ENCODE measurements at places on chromosomes 7 and 10. TPM values are rescaled to one million over a fixed set of nuclear protein-coding genes. Genes with fewer than 3 reads are reported as not detected.
A peak's percentile ranks its signal among the peaks of the same experiment; 100 is the strongest.

DNA sequence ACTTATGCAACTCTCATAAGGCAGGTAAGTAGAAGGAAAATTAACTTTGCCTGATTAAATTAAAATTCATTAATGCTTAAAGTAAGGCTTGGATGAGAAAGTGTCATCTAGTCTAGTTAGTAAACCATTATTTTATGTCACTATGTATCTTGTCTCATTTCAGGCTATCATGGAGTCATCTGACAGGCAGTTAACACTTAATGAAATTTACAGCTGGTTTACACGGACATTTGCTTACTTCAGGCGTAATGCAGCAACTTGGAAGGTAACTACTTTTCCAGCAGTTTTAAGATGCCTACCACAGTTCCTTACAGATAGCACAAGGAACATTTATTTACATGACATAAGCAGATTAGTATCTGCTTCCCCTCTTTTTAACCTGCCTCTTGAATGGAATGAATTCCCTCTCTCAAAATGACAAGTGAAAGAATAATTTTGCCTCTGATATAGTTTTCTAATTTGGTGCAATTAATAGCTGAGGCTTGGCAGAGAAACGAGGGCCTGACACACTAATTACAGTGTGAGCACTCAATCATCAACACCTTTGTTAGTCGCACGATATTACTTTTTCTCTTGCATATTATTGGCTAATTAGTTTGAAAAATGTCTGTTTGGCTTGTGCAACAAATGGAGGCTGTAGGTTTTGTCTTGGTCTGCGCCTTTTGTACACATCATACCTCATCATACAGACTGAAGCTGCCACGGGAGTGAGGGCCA is 245.0 kb downstream of the FOXP2 start:
- DNase-seq, result no peak

GRCh38 chr7:156217803-156218202 is 405.5 kb upstream of the SHH start:
- no peak for DNase-seq

DNA sequence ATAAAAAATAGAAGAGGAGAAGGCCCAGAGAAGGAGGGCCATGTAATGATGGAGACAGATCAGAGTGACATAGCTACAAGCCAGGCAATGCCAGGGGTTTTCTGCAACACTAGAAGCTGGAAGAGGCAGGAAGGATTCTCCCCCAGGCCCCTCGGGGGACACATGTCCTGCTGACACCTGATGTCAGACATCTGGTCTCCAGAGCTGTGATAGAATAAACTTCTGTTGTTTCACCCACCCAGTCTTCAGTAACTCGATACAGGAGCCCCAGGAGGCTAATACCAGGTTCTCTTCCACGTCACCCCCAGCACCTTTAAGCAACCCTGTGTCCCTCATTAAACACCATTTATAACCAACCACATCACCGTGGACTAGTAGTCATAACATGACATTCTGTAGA is 94.9 kb downstream of the TMEM130 start:
- DNase-seq, result no peak

DNA sequence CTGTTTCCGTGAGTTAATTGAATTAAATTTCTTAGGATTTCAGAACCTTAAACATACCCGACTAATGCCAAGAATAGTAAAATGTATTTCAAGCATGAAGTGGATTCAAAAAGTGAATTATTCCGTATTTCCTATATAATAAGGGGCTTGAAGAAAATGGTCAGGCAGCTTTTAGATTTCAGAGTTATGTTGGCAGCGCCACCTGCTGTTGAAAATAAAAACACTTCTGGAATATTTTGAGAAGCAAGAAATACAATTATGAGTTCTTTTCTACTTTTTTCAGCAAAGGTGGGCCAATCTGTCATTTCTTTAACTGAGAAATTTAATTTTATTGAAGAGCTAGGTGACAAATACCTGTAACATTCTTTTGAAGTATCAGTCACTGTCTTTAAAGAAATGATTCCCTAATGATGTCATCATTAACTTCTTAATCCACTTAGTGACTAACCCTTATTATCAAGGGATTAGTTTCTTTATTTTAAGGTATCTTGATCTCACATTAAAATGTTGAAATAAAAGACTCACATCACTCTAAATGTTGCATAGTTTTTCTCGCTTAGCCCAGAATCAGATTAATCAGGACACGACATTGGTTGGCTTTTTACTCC is 36.6 kb upstream of the AGR3 start:
- peak; percentile 46 for DNase-seq

GRCh38 chr7:140646931-140647647 is 6.5 kb upstream of the DENND2A start:
- peak; percentile 92 for DNase-seq

GRCh38 chr10:86203162-86203905 is 163.3 kb downstream of the GRID1 start:
- DNase-seq, result peak; percentile 91

DNA sequence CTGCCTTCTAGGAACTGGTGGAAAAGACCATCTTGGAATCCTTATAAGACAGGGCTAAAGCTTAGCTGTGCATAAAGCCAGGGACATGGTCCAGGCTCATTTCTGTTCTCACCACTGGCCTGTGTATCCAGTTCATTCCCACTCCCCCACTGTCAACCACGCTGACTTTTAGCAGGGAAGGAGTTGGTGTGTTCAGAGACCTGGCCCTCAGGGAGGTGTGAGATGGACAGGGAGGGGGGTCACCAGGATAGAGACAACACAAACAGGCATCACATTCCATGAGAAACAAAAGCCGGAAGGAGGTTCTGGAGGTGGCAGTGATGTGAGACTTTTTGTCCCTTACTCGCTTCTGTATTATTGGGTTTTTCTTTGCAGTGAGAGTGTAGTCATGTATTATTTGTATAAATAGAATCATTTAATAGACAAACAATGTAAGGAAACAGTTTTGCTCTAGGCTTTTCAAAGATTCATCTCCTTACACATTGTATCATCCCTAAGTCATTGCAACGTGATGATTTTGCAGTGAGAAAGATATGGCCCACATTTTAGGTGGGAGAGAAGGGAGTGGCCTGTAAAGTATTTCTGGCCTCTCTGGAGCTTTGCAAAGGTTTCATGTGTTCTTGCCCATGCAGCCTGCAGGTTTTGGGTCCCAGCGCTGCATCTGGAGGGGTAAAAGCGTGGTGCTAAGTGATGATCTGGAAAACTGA is 52.0 kb downstream of the EEPD1 start:
- DNase-seq, result peak; percentile 45

DNA sequence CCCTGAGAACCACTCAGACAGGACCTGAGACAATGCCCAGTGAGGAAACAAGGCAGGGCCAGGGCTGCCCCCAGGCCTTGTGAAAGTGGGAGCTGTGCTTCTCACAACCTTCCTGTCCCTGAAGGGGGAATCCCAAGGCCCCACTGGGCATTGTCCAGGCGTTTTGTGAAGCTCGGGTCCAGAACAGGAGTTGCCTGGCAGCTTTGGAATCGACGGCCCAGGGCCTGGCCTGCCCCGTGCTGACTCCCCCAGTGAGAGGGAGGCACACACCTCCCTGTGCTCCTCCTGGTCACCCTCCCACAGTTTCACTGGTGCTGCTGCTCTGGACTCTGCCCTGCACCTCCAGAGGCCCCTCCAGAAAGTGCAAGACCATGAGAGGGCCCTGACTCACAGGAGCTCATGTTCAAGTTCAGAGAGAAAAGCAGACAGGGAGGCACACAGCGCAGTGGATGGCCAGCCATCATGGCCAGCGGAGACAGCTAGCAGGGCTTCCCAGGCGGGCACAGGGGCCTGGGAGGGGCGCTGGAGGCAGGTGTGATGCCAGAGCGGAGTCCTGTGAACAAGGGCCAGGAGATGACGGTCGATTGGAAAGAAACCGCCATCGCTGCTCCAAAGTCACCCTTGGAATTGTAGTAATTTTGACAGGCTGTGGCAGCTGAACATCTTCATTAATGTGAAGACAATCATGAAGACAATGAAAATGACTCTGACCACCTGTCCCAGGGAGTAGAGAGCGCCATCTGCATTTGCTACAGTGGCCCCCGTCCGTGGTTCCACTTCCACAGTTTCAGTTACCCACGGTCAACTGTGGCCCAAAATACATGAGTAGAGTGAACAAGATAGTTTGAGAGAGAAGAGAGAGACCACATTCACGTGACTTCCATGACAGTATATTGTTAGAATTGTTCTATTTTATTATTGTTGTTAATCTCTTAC is 103.7 kb downstream of the MKI67 start:
- no peak for DNase-seq

GRCh38 chr7:1597066-1597760 is 27.4 kb upstream of the PSMG3 start:
- DNase-seq, result peak; percentile 22

DNA sequence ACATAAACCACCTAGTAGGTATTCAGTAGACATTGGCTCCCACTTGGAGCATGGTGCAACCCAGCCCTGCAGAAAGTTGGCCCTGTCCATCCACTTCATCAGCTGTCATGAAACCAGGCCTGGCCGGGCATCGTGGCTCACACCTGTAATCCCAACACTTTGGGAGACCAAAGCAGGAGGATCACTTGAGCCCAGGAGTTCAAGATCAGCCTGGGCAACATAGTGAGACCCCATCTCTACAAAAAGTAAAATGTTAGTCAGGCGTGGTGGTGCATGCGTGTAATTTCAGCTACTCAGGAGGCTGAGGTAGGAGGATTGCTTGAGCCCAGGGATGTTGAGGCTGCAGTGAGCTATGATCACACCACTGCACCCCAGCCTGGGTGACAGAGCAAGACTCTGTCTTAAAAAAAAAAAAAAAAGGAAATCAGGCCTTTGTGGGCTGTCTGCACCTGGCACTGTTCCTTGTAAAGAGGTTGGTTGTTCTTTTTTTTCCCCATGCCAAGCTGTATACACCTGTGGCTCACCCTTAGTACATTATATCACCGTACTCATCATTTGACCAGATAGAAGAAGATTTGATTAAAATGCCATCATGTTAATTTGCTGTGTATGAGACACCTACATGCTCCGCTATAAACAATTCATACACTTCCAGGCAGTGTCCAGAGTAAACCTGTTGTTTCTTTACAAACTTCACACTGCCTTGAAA is 45.4 kb upstream of the GRID1 start:
- no peak for DNase-seq

GRCh38 chr10:1824928-1825327 is 87.6 kb upstream of the ADARB2 start:
- no peak for DNase-seq

GRCh38 chr7:44408596-44408995 is 81.9 kb downstream of the NUDCD3 start:
- DNase-seq, result peak; percentile 71

DNA sequence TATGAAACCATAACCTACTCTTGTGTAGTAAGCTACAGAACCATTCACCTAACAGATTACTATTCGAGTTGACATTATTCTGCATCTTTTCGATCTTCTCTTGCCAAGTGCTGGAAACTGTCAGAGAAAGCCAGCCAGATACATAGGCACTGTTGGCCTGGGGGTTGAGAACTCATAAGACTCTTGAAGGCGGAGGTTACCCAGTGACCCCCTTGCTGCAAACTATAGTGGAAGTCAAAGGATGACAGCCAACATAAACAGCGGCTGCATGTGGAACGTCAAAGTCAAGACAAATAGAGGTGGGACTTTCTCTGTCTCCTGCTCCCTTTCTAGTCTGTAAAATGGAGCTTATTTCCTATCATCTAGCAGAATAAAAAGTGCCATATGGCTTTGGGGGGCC is 394.2 kb downstream of the LRMDA start:
- DNase-seq, result no peak

DNA sequence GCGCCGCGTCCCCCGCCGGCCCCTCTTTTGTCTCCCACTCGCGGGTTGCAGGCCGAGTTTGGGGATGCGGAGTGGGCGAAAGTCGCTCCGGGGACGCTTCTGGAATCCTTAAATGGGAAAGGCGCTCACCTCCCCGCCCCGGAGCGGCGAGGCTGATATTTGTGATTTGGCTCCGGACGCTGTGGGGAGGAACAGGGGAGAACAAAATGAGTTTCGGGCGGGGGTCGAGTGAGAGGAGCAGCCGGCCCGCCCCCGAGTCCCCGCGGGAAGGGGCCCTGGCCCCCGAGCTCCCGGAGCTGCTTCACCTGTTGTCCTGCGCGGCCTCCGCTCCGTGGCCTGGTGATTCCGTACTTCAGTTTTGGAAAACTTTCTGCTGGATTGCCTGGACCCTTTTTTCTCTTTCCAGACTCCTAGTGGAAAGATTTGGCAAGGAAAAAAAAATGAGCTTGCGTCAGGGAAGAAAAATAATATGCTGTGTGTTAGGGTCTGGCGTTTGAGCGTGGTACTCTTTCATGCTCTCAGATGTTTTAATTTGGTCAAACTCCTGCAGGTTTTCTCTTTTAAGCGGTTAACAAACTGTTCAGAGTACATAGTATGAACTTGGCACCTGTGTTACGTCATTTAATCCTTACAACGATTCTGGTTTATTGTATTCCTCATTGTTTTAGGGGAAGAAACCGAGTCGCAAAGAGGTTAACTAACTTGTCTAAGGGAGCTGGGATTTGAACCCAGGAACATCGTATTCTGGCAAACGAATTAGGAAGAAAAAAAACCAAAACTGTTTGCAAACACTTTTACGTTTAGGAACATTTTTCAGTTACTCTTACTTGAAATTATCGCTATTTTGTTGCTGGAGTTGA is 924 bp downstream of the BMPR1A start:
- DNase-seq, result peak; percentile 65

- no peak for DNase-seq
These were observed 52.4 kb upstream of the DLX6 start for GRCh38 chr7:96952974-96953391.

- no peak for DNase-seq
These were observed 103.1 kb upstream of the PLXDC2 start for GRCh38 chr10:19713159-19713558.

DNA sequence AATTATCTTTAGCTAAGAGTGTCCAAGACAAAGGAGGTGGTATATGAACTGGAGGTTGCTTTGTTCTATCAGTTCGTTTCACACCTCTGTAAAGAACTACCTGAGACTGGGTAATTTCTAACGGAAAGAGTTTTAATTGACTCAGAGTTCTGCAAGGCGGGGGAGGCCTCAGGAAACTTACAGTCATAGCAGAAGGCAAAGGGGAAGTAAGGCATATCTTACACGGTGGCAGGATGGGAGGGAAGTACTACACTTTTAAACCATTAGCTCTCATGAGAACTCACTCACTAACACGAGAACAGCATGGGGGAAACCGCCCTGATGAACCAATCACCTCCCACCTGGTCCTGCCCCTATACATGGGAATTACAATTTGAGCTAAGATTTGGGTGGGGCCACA is 1202.3 kb upstream of the LRRTM3 start:
- DNase-seq, result no peak

GRCh38 chr7:116545411-116545993 is 20.7 kb downstream of the CAV1 start:
- DNase-seq, result no peak

The NUDT13 gene
- total RNA-seq, result 2.4 TPM

The CFAP43 gene
- total RNA-seq, result 2.5 TPM

The TRIM50 gene
- 0.24 TPM for total RNA-seq

The PNLIPRP2 gene
- total RNA-seq, result 0.79 TPM

The SLC39A12 gene
- not detected for total RNA-seq
